ENCODE measurements at places on chromosomes 4 and X.

- DNase-seq = no peak
Observed at GRCh38 chrX:112163906-112164305, 81.3 kb upstream of the TRPC5 start.

- DNase-seq = no peak
Observed at GRCh38 chrX:132631579-132632232, 142.9 kb upstream of the MBNL3 start.

DNA sequence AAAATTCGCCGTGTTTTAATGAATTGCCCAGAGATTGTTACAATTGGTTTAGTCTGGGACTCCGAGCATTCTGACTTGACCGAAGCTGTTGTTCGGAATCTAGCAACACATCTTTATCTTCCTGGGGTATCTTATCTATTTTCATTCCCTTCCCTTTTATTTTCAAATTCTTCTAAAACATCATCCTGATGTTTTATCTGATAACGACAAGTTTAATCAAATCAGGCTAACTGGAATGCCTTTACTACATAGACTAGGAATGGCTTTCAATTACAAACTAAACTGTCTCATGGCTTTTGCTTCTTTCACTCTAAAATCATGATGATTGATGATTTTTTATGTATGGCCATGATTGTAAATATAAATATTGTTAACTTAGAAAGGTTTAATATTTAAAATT lies 48.0 kb downstream of the USP53 start:
- no peak for DNase-seq

- no peak for DNase-seq
Observed at GRCh38 chr4:185896817-185897488, 85.0 kb upstream of the SORBS2 start.

- no peak for DNase-seq
Observed at GRCh38 chr4:121758925-121759568, 5.9 kb downstream of the SMIM43 start.

DNA sequence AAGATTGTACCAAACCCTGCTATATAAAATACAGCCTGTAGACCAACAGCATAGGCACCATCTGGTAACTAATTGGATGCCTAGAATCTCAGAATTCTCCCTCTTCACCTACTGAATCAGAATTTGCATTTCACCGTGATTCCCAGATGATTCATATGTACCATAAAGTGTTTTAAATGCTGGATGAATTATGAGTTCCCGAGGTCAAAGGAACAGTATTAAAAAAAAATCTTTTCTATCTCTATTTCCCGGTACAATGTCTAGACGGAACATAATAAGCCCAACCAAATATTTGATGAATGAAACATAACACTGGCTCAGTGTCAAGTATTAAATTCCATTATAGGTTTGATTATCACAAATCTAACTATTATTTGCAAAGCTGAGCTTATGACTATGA lies 280.0 kb downstream of the ANKRD50 start:
- no peak for DNase-seq

DNA sequence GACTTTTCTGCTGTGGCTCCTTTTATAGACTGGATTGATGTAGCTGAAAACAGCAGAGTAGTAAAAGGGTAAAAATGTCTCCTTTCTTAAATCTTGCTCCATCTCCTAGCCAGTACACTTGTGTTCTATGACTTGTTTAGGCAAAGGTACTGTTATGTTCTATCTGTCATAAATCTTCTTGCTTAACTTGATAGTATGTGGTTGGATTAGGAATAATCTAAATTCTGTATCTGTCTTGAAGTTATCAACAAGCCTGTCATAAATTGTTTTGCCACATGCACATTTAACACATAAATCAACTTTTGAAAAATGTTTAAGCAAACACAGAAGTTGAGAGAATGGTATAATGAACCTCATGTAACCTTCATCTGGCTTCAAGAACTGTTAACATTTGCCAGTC lies 157.0 kb downstream of the FRAS1 start:
- no peak for DNase-seq

GRCh38 chrX:133749951-133750350 lies 235.4 kb downstream of the GPC3 start:
- no peak for DNase-seq

- peak; percentile 90 for DNase-seq
Observed at GRCh38 chr4:106315968-106316772, at the start of the genes AIMP1 and TBCK. Gene AIMP1, plus strand, starts transcription at chr4:106316550. Its CDS starts 8,460 bp downstream, at chr4:106325010. Gene TBCK, minus strand, starts transcription at chr4:106316209. Its CDS starts 7,249 bp downstream, at chr4:106308960.

GRCh38 chr4:158572608-158573007 lies 50.9 kb downstream of the RXFP1 start:
- no peak for DNase-seq

DNA sequence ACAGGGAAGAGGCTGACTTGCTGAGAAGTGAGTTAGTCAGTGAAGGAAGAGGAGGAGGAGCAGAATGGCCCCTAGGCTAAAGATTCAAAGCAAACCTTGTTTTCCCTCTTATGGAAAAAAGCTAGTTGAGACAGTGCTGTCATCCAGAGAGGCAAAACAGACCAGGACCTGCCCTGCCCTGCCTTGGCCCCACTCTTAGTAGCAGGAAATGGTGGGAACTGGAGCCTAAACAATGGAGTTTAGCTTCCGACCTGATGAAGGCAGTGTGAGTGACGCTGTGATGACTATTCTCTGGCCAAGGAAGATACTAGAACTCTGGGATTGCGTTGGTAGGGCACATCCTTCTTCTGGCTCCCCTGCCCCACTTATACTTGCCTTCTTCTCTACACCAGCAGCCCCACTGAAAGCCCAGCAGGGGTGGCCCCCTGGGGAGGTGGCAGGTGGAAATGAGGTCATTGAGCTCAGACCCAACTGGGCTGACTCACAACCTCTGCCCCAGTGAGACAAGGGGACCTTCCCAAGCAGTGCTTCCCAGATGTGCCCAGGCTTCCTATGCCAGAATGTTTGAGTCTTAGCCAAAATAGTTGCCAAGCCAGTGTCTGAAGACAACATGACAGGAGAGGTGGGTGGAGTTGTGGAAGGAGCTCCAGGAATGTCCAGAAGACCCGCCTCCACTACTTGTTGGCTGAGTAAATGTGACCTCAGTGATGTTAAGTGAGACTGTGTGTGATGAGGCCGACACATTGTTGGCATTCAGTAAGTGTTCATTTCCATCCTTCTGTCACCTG lies 38.8 kb downstream of the MSN start:
- DNase-seq = no peak

GRCh38 chr4:140080883-140081282 lies 73.1 kb downstream of the MAML3 start:
- DNase-seq = no peak

DNA sequence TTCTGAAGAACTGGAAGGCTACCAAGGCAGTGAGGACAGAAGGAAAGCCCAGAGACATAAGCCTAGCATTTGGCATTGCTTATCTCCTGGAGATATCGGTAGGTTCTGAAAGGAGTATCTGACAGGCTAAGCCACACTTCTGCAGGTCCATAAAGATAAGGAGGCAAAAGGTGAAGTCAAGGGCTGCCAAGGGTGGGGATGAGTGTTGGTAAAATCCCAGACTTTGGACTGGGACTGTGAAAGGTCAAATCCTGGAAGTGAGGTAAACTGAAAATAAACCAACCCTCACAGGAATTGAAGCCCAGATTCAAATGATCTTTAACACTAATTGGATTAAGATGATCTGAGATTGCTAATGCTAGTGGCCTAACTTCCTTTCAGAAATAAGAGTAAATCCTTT lies 27.4 kb downstream of the GK start:
- no peak for DNase-seq

DNA sequence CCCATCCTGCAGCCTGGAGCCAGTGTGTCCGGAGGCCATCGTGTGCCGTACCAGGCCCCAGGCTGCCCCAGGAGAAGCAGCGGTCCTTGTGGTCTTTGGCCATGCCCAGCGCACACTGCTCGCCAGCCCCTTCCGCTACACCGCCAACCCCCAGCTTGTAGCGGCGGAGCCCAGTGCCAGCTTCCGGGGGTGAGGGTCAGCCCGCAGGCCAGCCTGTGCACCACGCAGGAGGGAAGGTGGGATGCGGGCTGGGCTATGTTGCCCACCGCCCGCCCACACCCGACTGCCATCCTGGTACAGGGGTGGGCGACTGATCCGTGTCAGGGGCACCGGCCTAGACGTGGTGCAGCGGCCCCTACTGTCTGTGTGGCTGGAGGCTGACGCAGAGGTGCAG lies 7.6 kb upstream of the SRPK3 start:
- DNase-seq = no peak

DNA sequence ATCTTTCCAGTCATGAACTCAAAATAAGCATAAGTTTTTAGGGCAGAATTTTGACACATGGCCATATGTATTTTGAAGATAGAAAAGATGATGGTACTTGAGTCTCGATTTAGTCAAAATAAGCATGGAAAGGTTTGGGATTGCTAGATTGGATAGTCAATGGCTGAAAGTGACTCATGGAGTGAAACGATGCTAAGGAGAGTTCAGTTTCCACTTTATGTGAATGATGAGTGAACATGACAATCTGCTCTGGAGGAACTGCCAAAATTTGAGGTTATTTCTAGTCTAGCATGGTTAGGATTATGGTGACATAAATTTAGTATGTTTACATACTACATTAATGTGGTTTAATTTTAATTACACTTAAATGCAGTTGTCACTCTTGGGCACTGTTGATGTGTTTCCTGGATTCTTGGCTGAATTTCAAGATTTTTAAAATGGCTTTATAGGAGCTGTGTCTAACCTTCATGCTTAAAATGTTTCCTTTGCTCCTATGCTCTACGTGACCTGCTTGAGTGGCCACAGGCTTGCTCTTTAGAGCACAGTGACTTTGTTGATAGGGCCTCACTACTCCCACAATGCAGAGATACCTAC lies 17.1 kb downstream of the DDX3X start:
- DNase-seq = no peak

GRCh38 chrX:38627683-38628082 lies 66.3 kb downstream of the TSPAN7 start:
- DNase-seq = no peak

DNA sequence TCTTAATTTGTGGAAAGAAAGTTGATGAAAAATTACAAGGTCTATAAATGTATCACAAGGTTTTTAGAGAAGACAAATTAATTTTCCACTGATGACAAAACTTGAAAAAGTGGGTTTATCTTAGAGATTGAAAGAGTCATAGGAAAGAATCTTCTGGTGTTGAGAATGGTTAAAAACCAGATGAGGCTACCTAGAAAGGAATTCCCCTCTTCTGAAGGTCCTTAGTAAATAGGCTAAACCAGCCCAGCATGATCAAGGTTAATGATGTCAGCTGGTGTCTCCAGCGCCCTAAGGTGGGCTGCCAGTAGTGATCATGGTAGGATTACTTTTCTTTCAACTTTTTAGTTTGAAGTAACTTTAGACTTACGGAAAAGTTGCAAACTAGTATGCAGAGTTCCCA lies 71.8 kb upstream of the PGRMC2 start:
- no peak for DNase-seq

DNA sequence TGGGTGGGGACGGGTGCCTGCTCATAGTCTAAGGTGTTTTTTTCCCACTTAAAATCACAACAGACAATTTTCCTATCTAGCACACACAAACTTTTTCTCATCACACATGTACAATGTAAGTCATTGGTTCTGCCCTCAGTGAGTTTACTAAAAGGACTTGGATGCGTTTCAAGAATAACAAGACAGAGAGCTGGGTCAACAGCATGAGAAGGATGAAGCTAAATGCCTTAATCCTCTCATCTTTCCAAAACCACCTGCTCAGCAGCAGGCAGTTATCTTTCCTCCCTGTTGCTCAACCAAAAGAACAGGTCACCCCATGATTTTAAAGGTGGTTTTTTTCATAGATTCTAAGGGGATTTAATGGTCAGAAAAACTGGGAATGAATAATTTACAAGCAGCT lies 40.1 kb downstream of the OFD1 start:
- DNase-seq = no peak

GRCh38 chr4:328729-329128 lies 8.9 kb upstream of the ZNF141 start:
- DNase-seq = no peak

DNA sequence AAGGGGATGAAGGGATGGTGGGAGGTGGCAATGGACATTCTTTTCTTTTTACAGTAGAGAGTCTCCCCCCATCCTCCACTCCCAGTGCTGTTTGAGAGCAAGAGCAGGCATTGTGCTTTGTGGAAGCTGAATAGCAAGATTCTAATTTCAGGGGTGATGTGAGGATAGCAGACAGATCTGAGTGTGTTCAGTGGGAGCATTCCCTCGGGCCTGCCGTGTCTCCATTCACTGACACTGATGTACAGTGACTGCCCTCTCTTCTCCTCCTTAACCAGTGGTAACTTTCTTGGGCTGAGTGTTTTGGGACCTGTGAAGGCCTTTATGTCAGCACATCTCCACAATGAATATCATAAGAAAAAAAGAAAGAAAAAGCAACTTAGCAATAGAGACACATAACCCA lies 396.6 kb upstream of the RPS6KA3 start:
- no peak for DNase-seq

GRCh38 chrX:96838537-96838936 lies 45.2 kb upstream of the RPA4 start:
- no peak for DNase-seq

DNA sequence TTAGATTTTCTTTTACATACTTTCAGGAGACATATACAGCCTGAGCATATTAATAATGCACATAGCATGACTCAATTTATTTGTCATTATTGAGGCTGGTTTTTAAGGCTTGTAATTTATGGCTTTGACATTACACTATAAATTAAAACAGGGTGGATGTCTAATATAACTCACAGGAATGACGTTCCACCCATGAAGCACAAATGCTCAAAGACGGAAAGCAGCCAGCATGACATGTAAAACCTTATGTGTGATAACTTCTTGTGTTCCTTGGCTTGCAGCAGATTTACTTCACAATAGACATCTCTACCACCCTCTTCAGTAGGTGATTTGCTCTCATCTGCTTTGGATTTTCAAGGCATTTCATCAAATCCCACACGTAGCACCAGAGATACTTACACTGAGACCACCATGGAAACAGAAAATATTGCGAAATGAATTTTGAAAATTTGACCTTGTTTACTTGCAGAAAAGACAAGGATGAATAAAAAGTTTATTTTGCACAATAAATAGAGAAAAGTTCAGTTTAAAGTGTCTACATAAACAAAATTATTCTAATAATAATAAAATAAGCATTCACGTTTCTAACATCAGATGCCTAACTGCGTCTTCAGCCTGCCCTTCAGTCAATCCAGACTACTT lies 64.7 kb upstream of the BTC start:
- DNase-seq = no peak

GRCh38 chrX:119406776-119407175 lies 7.6 kb downstream of the SLC25A43 start:
- no peak for DNase-seq

GRCh38 chrX:122303761-122304160 lies 880.3 kb upstream of the GRIA3 start:
- no peak for DNase-seq

- DNase-seq = no peak
Observed at GRCh38 chrX:76109654-76110053, 63.2 kb upstream of the PBDC1 start.
